Osteocyte (in vitro differentiated cells): ENCODE measurements at places on chromosomes 1 and 21. TPM values are rescaled to one million over a fixed set of nuclear protein-coding genes. Genes with fewer than 3 reads are reported as not detected.

GRCh38 chr1:160884579-160884978 is 401 bp downstream of the ITLN1 start:
- no peak overlapping the region for H3K27ac ChIP-seq
- no peaks in the 10 kb centered on the region for H3K36me3 ChIP-seq
- DNase-seq = no peak
- no peak overlapping the region for H3K4me3 ChIP-seq
- no peaks in the 10 kb centered on the region for H3K27me3 ChIP-seq

DNA sequence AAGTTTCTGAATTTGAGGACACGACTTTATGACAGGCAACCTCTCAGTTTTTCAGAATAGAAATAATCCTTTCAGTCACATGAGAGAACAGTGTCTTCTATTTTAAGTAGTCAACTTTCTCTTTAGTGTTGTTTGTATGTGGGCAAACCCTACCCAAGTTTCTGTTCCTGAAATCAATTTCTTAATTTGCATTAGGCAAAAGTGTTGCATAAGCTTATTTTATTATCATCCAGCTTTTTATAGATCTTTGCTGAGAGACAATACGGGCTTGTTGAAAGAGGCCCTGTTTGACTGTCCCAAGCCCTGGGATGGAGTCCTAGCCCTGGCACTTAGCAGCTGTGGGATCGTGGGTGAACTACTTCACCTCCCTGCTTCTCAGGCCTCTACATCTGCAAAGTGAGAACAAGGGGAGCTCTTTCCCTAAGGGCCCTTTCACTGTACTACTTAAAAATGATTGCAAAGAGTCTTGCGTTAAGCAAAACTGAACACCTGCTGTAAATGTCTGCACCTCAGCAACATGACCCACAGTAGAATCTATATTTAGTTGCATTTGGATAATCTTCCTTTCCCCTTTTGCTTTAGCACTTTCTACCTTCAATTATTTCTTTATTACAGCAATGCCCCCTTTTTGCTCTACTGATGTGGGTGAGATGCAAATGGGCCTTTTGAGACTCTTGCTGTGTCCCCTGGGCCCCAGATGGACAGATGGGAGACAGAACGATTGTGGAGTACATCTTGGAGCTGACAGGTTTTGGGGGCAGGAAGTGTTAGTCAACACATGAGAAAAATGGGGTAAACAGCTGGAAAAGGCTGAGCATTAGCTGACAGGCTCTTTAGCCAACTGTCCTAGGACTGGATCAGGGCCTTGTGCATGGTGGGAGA is 41.0 kb upstream of the SCAF4 start:
- no peak overlapping the region for H3K4me3 ChIP-seq
- H3K36me3 ChIP-seq = no peaks in the 10 kb centered on the region
- no peak for DNase-seq
- no peaks in the 10 kb centered on the region for H3K27me3 ChIP-seq
- no peak overlapping the region for H3K27ac ChIP-seq
- H3K4me1 ChIP-seq = no peaks in the 10 kb centered on the region

DNA sequence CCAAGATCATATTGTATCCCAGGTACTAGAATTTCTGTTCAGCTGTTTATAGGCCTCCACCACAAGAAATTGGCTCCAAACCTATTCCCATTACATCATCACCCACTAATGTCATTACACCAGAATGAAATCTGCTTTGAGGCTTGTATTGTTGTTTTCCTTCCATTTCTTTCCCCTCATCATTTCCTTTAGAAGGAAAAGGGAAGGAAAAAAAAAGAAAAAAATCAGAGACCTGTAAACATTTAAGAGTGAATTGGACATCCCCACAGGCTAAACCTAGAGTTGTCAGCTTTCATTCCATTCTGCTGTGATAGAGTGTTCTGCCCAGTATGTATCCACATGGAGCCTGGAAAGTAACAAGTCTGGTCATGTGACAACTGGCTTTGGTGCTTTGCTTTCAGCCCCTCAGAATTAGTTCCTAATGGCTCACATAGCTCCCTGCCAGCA is 44.6 kb downstream of the NFYC start:
- H3K36me3 ChIP-seq = peaks cover 30% of the 10 kb centered on the region
- DNase-seq = no peak
- H3K27me3 ChIP-seq = no peaks in the 10 kb centered on the region

- DNase-seq = no peak
- peaks cover 12% of the 10 kb centered on the region for H3K4me1 ChIP-seq
- no peak within 1 kb of the TSS for H3K27ac ChIP-seq
- no peaks in the 10 kb centered on the region for H3K36me3 ChIP-seq
- H3K27me3 ChIP-seq = peaks cover 50% of the 10 kb centered on the region
Measured at GRCh38 chr1:114669562-114670082, at the start of gene DENND2C. DENND2C (minus strand) TSS chr1:114670049; CDS start chr1:114625984, 44,065 bp downstream.

DNA sequence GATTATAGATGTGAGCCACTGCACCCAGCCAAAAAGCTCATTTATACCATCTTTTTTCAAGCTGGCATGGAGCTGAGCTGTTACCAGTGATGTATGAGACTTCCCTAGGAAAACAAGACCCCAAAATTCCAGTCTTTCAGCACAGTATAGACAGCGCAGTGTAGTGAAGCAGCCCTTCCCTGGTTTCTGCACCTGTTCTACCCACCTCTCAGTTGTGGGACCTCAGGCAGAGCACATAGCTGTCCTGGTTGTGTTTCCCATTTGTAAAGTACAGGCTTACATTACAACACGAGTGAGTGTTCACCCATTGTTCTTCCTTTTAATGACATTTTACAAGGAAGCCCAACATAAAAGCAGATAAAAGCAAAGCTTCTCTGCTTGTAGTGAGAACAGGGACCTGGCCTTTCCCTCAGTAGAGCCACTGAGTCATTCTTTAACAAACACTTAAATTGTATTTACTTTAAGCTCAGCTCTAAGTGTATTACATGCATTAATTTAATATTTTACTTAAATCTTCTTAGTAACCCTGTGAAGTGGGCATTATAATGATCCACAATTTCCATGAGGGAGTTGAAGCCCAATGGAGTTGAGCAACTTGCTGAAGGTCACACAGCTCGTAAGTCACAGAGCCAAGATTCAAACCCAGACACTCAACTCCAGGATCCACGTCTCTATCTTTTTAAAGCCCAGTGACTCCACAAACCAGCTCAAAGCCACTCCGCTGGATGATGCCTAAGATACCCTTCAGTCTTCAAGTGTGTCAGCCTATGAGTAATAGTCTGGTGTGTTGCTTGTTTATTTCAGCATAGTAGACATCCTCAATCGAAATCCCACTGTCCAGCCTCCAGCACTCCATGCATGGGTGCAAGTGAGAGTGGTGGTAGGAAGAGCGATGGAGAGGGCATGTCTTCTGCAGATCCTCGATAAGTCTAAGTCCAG is 40.5 kb upstream of the CAPZB start:
- DNase-seq = no peak
- H3K4me3 ChIP-seq = no peak overlapping the region
- H3K4me1 ChIP-seq = peaks cover 6% of the 10 kb centered on the region
- no peak overlapping the region for H3K27ac ChIP-seq
- no peaks in the 10 kb centered on the region for H3K27me3 ChIP-seq
- peaks cover 3% of the 10 kb centered on the region for H3K36me3 ChIP-seq

Gene FABP3
- total RNA-seq = 27.1 and 30.0 TPM in 2 replicates

Gene LRRC8C
- 3.5 and 3.8 TPM in 2 replicates for total RNA-seq

Gene MYBPH
- not detected in 2 replicates for total RNA-seq
